Uterus (tissue), 4 donors: ENCODE measurements at places on chromosomes 6 and 20. TPM values are rescaled to one million over a fixed set of nuclear protein-coding genes. Genes with fewer than 3 reads are reported as not detected.

DNA sequence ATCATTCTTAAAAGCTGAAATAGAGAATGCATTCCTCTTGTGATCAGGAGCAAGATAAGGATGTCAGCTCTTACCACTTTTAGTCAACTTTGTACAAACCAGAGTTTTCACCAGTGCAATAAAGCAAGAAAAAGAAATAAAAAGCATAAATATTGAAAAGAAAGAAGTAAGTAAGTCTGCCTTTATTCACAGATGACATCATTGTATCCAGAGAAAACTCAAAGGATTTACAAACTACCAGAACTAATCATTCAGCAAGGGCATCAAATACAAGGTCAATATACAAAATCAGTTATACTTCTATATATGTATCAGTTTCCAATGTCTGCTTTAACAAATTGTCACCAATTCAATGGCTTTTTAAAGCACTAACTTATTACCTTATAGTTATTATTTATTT, 13.4 kb downstream of the TTLL9 start:
- no peak for DNase-seq

Gene CPXM1
- total RNA-seq: 20.0 TPM

GRCh38 chr6:134744301-134744700, 205.6 kb downstream of the ALDH8A1 start:
- DNase-seq: no peak

DNA sequence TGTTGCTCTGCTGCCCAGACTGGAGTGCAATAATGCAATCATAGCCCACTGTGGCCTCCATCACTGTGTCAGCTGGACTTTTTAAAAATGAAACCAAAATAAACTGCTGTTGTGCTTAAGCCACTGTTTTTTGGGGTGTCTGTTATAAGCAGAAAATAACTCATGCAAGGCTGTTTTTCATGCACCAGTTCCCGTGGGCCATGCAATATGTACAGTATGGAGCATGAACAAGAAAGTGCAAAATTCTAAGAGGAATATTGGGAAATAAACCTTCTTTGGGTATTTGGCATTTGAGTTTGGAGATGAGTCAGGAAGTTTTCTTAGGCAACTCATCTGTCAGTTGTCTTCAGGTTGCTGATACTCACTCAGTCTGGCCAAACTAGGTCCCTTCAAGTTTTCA, 14.9 kb upstream of the ZFAND3 start:
- no peak for DNase-seq

Gene MPIG6B
- not detected for total RNA-seq

Gene DEFB124
- total RNA-seq: not detected

Gene UBE2C
- total RNA-seq: 12.4 TPM
